GM10248 (cell line): ENCODE measurements at places on chromosomes 3 and 15.

DNA sequence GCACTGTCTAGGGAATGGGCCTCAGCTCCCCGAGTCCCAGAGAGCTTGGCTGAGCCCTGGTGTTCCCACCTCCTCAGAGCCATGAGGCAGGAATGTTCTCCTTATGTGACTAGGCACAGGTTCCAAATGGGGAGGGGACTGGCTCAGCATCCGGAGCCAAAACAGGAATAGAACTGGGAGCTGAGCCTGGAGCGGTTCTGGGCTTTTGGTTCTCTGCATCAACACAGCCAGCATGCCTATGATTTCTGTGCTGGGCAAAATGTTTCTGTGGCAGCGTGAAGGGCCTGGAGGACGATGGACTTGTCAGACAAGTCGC, at the start of gene FAM131A:
Gene FAM131A (plus strand): TSS at position 202 of the 316 bp plus-strand sequence. CDS start 31 bp downstream, at position 233.
- DNase-seq, result no peak

DNA sequence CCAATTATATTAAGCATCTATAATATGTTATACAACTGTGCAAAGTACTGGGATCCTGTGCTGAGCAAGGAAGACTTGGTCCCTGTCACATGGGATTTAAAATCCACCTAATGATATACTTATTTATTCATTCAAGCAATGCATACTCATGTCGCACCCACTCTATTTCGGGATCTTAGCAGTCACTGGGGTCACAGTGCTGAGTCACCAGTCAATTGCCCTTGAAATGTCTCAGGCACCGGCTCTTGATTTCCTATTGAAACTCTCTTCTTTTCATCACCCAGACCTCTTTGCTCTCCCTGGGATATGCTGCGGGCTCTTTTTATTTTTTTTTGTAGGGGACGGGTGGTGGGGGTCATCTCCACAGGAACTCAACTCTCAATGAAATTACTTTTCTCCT, 194.5 kb upstream of the GAP43 start:
- no peak for DNase-seq

DNA sequence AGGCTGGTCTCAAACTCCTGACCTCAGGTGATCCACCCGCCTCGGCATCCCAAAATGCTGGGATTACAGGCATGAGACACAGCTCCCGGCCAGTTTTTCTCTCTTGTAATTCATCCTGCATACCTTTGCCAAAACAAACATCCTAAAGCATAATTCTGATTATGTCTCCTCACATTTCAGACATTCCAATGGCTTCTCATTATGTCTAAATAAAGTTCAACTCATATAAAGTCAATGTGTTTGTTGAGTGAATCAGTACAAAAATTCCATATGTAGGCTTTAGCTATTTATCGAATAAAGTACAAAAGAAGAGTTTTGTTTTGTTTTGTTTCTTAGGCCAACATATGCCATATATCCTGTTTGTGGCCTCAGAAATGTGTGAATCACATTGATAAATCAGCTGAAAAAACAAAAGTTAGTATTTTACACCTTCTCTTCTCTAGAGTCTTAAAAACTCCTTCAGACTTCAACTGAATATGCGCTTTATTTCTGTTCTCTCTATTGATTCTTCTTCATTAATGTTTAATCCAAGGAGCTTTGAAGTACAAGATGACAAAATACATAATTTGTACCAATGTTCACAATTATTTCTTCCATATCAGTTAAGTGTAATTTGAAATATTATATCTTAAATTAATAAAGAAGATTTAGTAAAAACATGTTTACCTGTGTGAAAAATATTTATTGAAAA, 165.8 kb downstream of the MECOM start:
- no peak for DNase-seq

DNA sequence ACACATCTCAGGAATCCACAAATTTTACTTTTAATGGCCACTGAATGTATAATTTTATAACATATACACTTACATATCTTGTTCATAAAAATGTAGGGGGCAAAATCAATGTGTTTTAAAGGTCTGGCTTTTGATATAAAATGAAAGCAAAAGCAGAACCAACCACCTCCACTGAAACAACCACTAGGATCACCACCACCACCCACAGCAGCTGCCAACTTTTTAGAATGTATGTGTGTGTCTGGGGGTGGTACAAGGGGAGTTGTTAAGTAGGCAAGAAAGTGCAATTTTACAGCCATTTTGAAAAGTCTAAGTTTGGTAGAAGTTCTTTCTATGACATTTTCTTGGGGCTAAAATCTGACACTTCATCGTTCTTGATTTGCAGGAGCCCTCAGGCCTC, 44.0 kb downstream of the OTOL1 start:
- DNase-seq, result no peak

- no peak for DNase-seq
These were observed 30.8 kb downstream of the KLHL18 start for GRCh38 chr3:47313341-47314055.

DNA sequence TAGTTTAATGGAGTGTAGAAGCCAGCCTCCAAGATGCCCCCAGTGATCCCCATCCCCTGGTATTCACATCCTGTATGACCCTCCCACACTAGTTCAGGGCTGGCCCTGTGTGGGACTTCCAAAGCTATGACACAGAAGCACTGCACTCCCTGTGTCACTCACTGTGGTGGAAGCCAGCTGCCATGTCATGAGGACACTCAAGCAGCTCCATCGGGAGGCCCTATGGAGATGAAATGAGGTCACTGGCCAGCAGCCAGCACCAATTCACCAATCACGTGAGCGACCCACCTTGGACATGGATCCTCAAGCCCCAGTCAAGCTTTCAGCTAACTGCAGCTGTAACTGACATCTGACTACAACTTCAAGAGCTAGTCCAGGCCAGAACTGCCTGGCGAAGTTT, 3.9 kb upstream of the ACAN start:
- no peak for DNase-seq

GRCh38 chr15:88080616-88081015, 175.9 kb downstream of the NTRK3 start:
- no peak for DNase-seq

DNA sequence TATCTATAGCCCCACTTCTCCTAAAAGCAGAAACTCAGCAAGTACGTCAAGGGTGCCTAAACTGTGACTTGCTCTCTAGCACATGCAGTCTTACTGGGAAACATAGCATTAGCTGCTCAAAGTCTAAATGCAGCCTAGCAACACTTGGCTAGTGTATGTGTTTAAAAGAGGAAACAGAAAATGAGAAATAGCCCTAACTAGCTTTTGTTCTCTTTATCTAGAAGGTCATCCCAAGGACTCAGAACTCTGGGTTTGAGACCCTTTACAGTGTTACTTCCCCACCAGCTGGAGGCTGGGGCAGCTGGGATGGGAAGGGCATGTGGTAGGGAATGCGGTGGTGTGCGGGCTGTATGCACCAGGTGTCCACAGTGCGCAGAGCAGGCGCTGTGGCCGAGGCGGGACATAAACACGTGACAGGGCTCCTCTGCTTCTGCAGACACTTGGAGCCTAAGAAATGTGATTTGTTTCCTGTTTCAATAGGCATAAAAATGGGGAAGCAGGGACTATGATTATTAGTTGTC, 13.3 kb downstream of the ETV5 start:
- DNase-seq, result no peak

DNA sequence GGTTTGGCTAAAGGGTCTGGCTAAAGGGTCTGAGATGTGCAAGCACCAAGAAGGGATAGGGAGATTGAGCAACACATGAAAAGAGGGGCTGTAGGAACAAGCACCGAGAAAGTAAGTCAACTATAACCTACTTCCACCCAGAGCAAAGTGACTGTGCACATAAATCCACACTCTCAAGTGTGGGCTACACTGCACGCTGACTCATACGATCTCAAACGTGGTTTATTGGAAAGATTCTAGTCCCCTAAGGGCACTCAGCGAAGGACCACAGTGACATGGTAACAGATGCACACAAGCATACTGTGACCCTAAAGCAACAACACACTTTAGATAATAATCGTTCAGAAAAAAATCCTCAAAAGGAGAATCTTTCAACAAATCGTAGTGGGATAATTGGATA, 48.0 kb downstream of the EHHADH start:
- no peak for DNase-seq

DNA sequence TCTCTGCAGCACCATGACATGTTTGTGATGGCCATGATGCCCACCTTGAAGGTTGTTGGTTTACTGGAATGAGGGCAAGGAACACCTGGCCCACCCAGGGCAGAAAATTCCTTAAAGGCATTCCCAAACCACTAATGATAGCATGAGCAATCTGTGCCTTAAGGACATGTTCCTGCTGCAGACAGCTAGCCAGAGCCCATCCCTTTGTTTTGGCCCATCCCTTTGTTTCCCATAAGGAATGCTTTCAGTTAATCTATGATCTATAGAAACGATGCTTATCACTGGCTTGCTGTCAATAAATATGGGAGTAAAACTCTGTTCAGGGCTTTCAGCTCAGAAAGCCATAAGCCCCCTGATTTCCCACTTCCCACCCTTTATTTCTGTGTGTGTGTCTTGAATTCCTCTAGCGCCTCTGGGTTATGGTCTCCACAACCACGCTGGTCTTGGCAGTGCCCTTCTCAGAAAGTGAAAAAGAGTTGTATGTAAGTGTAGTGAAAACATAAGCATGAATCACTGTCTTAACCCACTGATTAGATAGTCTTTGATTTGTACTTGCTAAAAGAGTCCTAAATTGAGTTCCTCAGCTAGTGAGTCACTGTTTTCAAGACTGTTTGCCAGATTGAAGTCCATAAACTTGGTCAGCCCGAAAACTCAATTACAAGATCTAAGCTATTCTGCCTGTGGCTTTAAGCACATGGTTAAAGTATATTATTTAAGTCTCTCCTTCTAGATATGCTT, 19.0 kb upstream of the CCR2 start:
- DNase-seq, result no peak

- no peak for DNase-seq
These were observed 31.1 kb upstream of the INSYN1 start for GRCh38 chr15:73784291-73784690.

GRCh38 chr15:47669221-47669620, 48.1 kb upstream of the SEMA6D start:
- DNase-seq, result no peak

DNA sequence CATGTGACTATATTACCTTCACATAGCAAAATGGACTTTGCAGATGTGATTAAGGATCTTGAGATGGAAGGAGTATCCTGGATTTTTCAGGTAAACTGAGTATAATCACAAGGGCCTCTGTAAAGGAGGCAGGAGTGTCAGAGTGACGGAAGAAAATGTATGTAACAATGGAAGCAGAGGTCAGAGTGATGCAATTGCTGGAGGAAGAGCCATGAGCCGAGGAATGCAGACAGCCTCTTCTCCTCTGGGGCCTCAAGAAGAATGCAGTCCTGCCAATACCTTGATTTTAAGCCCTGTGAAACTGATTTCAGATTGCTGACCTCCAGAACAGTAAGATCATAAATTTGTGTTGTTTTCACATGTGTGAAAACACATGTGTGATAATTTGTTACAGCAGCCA, 15.1 kb downstream of the HEMK1 start:
- no peak for DNase-seq

- no peak for DNase-seq
These were observed 48.4 kb upstream of the CCDC80 start for GRCh38 chr3:112689385-112689784.

DNA sequence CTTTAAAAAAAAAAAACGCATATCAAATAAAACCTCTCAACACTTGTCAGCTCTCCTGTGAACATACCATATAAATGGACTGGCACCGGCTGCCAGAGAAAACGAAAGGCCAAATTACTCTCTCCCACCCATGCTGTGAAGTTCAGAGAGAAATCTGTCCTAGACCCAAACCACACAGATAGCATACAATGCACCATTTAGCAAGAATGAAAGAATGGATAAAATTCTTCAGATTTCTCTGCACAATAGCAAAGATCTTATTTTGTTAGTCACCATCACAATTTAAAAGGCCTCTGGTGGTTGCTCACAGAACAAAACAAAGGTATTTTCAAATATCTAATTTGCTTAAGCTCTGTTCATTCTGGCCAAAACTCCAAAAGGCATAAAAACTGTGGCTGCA, 93.9 kb upstream of the BHLHE40 start:
- no peak for DNase-seq

DNA sequence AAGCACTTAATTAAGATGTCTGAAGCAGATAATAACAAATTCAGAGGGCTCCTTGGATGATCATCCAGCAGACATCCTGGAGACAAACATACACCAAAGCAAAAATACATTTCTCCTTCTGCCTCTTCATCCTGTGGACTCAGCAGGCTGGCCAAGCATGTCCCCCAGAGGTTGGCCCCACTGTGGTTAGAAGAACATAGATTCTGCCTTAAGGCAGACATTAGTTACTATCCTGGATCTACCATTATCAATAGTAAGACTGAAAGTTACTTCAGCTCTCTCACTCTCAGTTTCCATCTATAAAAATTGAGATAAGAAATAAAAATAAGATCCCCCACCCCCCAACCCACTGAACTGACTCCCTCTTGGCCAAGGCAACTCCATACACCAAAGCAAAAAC, 28.6 kb upstream of the TGFBR2 start:
- DNase-seq, result no peak

GRCh38 chr3:192795021-192795420, 67.7 kb upstream of the FGF12 start:
- DNase-seq, result no peak

DNA sequence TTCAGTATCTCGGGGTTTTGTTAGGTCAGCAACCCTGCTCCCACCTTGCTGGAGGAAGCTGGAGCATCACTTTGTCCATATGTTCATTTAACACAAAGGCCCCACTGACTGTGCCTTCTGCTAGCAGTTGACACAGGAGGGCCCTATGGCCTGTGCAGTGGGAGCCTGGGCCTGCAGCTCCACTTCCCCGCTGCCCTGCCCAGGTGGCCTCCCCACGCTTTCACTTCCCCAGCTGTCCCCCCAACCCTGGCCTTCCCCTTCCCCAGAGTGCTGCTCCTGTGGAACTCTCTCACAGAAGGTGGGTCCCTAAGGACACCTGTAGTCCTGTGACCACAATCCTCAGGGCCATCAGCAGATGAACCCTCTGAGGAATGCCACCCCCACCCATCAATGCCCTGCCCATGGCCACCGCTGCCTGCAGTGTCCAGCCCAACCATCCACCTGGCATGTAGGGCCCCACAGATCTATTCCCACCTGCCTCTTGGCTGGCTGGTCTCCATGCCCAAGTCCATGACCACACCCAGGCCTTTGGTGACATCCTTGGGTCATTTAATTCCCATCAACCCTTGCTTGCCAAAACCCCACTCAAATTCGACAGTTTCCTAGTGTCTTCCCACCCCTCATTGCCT, 13.5 kb downstream of the TBC1D21 start:
- DNase-seq, result no peak

DNA sequence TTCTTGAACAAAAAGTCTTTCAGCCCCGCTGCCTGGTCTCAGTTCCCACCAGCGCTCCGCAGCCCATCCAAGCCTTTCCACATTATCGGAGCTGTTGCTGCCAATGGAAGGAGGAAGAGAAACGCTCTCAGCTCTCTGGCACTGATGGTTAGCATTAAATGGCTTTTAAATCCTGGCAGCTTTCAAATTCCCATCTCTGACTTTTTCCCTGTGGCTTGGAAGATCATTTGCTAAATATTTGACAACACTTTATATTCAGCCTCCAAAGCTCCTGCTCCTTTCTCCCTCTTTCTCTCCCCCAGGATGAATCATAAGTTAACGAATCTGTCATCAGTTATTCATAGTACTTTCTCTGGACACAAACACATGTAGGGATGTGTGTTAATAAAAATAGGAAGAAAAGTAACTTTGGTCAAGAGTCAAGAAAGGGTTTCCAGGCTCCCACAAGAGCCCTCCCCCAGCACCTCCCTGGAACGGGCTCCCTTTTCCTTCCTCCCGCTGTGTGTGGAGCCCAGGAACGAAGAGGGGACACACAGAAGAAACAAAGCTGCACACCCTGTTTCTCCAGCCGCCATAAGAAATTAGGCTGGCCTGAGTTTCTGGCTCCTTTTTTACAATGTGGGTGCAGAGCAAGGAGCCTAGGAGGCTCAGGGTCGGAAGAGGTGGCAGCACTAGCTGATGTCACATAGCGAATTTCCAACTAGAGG, 47.6 kb upstream of the TSEN2 start:
- no peak for DNase-seq
